ENCODE measurements at places on chromosomes 1 and 21. TPM values are rescaled to one million over a fixed set of nuclear protein-coding genes. Genes with fewer than 3 reads are reported as not detected.

DNA sequence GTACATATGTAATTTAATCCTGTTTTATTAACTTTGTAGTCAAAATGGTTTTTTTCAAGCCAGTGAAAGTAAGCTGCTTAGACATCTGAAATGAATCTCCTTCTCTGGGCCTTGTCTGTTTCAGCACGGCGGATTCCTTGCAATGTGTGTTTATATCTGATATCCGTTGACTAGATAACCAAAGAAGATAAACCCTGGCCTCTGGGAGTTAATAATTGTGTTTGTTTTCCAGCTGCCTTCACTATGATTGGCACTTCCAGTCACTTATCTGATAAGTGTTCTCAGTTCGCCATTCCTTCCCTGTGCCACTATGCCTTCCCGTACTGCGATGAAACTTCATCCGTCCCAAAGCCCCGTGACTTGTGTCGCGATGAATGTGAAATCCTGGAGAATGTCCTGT is 63.5 kb upstream of the UBE2U start:
- DNase-seq, result no peak

DNA sequence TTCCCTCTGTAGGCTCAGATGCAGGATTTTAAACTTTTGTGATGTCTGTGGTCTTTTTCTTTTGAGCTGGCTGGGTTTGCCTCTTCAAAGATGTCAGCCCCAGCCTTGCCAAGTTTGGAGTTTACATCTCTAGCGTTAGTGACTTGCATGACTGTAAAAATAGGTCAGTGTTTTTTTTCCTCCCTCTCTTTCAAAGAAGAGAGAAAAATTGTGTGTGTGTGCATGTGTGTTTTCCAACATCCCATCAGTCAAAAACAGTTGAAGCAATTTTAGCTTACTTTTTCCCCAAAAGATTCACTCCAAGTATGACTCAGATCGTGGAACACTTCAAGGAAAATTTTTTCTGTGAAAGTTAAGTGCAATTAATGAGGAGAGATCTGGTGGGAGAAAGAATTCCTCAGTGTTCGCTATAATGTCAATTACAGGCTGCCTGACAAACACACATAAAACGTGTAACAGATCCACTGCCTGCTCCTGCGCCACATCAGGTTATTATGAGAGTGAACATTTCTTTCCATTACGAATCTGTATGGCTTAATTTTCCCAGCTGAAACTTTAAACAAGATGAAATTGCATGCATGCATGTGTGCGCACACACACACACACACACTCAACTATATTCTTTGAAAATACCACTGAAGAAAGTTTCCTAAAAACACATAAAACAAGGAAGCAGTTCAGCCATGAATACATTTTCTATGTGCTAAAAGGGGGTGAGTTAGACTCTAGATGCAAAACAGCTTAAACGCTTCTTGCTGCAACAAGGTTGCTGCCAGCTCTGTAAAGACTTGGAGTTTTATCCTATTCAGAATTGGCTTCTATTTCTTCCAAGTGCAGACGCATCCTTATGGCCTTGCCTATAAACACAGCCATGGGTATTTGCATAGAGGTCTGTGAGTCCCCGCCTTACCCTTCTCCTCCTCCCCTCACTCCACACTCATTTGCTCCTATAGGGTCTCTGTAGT is 55.5 kb downstream of the TLR5 start:
- no peak for DNase-seq

- no peak for DNase-seq
These were observed 332.5 kb upstream of the CAMK1G start for GRCh38 chr1:209250861-209251636.

DNA sequence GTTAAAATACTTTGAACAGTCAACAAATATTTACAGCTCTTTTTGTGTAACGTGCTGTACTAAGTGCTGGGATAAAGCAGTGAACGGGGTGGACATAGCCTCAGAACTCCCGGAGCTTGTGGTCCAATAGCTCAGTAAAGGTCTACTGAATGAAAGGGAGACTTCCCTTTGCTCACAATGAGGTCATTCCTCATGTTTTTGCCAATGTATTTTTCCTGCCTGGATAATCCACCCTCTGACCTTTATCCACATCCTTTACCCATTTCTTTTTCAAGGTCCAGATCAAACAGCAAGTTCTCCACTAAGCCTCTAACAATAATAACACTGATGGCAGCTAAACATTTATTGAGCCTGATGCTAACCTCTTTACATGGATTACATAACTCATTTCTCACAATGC is 55.9 kb downstream of the LEPR start:
- DNase-seq, result no peak

DNA sequence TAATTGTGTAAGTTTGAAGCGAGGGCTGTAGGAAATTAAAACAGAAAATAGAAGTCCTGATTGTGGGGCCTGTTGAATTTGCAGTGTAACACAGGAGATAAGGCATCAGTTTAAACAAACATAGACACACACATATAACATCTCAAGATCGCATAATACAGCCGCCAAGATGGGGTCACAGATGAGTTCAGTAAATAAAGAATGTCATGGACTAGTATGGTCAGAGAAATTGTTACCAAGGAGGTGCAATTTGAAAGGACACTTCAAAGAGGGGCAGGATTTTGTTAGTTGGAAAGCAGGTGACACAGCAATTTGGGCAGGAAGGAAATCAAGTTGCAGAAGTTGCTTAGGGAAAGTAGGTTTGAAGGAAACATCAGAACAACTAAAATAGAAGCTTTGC is 450.0 kb downstream of the USP25 start:
- DNase-seq, result no peak

DNA sequence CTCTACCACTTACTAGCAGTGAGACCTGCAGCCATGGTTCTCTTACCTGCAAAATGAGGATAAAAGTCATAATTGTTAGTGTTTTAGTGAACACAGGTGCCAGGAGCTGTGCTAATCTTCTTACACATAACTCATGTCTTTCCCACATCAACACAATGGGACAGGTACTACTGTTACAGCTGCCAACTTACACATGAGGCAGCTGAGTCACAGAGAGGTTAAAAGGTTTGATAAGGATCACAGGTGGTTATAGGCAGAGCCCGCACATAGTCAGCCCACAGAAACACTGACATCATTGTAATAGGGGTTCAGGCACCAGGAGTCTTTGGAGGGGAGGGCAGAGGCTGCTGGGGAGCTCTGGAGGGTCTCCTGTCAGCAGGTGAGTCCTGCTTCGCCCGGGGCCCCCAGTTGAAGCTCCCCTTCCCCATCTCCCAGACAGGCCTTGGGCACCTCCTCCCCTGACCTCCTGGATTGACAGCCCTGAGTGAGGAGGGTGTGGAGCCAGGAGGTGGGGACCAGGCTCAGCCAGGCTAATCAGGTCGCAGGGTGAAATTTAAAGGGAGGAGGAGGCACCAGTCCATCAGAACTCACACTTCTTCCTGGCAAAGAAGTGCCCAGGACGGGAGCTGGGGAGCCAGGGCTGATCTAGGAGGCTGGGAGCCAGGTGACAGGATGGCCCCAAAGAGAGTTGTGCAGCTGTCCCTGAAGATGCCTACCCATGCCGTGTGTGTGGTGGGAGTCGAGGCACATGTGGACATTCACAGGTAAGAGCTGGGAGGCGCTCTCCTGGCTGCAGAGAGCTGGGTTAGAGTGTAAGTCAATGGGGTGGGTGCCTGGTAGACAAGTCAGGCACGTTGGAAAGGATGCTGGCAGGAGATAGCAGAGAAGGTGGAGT is at the start of gene PADI1:
PADI1 (plus strand) TSS at position 583 of the 895 bp plus-strand sequence; CDS start at position 673, 90 bp downstream.
- no peak for DNase-seq

DNA sequence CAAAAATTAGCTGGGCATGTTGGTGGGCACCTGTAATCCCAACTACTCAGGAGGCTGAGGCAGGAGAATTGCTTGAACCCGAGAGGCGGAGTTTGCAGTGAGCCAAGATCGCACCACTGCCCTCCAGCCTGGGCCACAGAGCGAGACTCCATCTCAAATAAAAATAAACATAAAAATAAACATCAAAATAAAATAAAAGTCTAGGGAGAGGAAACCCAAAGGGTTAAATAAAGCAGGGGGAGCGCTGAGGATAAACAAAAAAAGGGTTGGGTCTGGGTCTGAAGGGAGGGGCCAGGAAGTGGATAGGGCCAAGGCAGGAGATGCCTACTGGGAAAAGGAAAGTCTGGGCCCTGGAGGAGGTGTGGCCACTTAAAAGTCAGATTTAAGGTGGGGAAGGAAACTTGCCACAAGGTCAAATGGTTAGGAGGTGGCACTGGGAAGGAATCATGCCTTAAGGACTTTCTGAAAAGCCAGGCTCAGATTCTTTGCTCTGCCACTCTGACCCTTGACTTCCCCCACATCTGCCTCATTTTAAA is 150.0 kb downstream of the ADSS2 start:
- DNase-seq, result no peak

DNA sequence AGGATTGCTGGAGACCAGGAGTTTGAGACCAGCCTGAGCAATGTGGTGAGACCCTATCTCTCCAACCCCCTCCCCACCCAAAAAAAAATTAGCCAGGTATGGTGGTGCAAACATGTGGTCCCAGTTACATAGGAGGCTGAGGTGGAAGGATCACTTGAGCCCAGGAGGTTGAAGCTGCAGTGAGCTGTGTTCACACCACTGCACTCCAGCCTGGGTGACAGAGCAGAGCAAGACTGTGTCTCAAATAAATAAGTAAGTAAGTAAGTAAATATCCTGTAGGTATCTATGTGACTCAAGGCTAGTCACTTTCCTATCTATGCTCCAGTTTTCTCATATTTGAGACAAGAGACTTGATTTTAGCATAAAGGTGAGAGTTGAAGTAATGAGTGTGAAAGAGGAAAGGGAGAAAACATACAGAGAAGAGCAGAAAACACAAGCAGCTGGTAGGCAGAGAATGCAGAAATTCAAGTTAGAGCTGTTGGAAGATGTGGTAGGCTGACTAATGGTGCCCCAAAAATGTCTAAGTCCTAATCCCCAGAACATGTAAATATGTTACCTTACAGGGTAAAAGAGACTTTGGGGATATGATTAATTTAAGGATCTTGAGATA is 7.5 kb downstream of the PPP1R12B start:
- DNase-seq, result no peak

GRCh38 chr1:83691953-83692500 is 306.9 kb downstream of the TTLL7 start:
- no peak for DNase-seq

GRCh38 chr1:9128520-9129265 is at the start of gene GPR157:
GPR157 (minus strand) TSS chr1:9129102; CDS start chr1:9129027, 75 bp downstream.
- peak; percentile 59 for DNase-seq

DNA sequence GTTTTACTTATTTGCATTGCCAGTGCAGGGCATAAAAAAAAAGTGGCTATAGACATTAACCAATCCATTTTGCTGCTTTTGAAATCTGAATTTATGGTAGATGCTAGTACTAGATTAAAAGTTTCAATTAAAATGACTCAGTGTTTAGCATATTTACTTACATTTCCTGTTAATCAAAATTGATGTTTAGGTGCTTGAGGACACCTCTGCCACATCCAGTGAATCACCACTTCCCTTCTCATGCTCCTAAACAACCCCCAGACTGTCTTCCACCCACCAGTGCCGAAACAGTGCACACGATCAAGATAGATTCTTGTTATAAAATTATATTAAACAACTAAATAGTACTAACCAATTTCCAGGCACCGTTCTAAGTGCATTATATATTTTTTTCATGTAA is 32.7 kb downstream of the HSD17B7 start:
- DNase-seq, result no peak

GRCh38 chr1:63991685-63992084 is 211.7 kb upstream of the UBE2U start:
- DNase-seq, result no peak

DNA sequence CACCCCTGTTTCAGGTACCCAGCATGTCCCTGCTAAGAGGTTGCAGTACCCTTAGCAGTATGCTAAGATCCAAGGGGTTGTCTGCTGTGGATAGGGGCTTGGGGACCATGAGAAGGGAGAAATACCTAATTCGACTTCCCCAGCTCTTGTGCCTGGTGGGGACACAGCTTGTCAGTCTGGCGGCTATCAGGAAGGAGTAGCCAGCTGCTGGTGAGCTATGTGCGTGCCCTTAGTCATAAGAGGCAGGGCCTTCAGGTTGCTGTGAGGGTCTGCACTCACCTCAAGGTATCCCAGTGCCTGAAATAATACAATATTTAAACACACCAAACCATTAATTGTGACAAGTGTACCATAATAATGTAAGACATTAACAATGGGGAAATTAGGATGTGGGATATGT is 205.1 kb upstream of the SGIP1 start:
- no peak for DNase-seq

DNA sequence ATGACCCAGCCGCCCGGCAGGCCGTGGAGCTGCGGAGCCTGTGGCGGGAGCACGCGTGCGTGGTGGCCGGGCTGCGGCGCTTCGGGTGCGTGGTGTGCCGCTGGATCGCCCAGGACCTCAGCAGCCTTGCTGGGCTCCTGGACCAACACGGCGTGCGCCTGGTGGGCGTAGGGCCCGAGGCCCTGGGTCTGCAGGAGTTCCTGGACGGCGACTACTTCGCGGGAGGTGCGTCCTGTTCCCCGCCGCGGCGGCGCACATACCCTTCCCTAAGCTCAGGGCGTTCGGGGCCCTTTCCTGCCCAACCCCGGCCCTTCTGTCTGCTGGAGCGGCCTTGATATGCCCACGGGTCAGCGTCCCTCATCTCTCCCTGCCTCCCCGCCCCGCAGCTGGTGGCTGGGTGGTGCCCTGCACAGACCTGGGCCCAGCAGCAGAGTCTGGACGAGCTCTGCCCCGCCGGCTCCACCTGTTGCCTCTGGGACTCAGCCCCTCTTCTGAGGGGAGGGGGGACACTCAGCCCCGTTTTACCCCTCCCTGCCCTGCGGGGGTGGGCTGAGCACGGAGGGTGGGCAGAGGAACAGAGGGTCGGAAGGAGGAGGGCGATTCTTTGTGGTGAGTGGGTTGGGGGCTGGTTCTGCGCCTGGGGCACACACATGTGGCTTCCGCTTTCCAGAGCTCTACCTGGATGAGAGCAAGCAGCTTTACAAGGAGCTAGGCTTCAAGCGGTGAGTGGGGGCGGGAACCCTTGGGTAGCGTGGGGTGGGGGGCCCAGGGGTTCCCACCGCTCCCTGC is 688 bp downstream of the PRXL2B start:
- no peak for DNase-seq

GRCh38 chr1:17307329-17307728 is 668 bp upstream of the PADI4 start:
- DNase-seq, result no peak

DNA sequence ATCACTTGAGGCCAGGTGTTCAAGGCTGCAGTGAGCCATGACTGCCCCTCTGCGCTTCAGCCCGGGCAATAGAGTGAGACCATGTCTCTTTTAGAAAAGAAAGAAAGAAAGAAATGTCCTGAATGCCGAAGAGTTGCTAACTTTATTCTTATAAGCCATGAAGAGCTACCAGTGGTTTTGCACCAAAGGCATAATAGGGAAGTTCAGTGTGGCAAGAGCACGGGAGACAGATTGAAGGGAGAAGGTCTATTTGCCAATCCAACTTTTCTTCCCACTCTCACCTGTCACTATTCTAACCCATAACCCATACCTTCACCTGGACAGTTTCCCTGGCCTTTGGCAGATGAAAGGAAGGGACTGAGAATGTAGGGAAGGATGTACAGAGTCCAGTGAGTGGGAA is 4.4 kb upstream of the PEA15 start:
- no peak for DNase-seq

The CD1B gene
- not detected for total RNA-seq

The EXO1 gene
- total RNA-seq, result 1.4 TPM

The PRR9 gene
- not detected for total RNA-seq

The CD48 gene
- total RNA-seq, result 387 TPM

The PGBD2 gene
- 2.1 TPM for total RNA-seq

The TAF1A gene
- total RNA-seq, result 4.1 TPM

The ARHGAP30 gene
- total RNA-seq, result 189 TPM

The SPRR4 gene
- total RNA-seq, result not detected

Measured in T-helper 17 cell (primary cell).